ENCODE measurements at places on chromosomes 1 and 21.

GRCh38 chr1:116075990-116076389, 35.2 kb upstream of the MAB21L3 start:
- no peak for DNase-seq

- DNase-seq, result no peak
Measured at GRCh38 chr1:94246692-94247137, 9.3 kb upstream of the ARHGAP29 start.

GRCh38 chr1:114181356-114181755, 27.7 kb upstream of the SYT6 start:
- DNase-seq, result no peak

- DNase-seq, result no peak
Measured at GRCh38 chr1:245687152-245687635, 532.4 kb downstream of the KIF26B start.

DNA sequence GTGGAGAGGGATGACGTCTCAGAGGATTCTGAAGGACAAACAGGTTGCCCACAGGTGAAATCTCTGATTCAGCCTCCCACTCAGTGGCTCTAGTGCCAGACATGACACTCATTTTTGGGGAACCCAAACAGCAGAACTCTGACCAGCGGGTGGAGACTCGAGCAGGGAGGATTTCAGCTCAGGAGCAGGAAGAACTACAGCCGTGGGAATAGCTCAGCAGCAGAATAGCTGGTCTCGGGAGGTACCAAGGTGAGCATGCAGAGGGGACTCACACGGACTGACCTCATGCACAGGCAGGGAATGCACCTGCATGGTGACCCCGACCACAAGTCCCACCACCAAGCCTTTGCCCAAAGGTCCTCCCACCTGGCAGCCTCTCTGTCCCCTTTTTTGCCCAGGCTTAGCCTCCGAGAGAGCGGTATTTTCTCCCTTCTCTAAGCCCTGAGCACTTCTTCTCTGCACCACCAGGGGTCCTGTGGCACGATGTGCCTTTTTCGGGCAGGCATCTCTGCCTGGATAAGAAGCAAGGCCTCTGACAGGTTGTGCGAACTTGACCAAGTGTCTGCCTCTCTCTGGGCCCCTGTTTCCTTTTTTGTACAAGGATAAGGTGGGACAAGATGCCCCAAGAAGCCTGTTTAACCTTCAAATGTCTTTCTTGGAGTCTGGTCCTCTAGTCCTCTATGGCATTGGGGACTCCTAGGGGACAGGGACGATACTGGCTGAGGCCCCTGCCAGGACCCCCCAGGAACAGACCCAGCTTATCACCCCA, 8.8 kb upstream of the FGR start:
- no peak for DNase-seq

DNA sequence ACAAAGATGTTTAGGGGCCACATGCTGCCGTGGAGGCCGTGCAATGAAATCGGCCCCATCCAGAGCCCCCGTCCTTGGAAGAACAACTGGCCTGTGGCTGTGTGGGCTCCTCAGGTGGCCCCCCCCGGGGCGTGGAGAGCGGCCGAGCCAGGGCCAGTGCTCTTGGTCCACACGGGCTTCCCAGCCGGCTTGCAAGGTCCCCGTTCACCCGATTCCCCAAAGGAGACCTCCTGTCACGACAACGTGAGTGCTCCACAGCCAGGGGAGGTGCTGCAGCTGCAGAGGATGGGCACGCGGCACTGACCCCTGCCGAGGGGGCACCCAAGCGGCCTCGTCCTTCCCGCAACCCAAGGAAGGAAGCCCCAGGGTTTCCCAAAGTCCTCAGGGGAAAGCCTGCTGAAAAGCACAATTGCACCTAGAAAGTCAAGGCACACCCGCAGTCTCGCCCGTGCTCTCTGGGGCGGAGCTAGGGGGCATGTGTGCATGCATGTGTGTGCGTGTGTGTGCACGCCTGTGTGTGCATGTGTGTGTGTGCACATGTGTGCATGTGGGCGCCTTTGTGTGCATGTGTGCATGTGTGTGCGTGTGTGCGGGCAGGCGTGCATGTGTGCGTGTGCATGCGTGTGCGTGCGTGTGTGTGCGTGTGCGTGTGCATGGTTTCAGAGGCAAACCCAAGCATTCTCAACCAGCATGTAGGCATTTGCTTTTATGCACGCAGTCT, 48.2 kb downstream of the SLX9 start:
- DNase-seq, result no peak

- no peak for DNase-seq
Measured at GRCh38 chr21:31665397-31665796, 5.9 kb downstream of the SOD1 start.

GRCh38 chr1:165539908-165540307, 3.9 kb upstream of the LRRC52 start:
- DNase-seq, result no peak

- no peak for DNase-seq
Measured at GRCh38 chr21:30623362-30623761, 2.9 kb downstream of the KRTAP20-4 start.

- DNase-seq, result peak; percentile 47
Measured at GRCh38 chr21:38842079-38842478, 36.4 kb downstream of the ETS2 start.

GRCh38 chr21:37509802-37510393, 143.3 kb downstream of the DYRK1A start:
- DNase-seq, result no peak

DNA sequence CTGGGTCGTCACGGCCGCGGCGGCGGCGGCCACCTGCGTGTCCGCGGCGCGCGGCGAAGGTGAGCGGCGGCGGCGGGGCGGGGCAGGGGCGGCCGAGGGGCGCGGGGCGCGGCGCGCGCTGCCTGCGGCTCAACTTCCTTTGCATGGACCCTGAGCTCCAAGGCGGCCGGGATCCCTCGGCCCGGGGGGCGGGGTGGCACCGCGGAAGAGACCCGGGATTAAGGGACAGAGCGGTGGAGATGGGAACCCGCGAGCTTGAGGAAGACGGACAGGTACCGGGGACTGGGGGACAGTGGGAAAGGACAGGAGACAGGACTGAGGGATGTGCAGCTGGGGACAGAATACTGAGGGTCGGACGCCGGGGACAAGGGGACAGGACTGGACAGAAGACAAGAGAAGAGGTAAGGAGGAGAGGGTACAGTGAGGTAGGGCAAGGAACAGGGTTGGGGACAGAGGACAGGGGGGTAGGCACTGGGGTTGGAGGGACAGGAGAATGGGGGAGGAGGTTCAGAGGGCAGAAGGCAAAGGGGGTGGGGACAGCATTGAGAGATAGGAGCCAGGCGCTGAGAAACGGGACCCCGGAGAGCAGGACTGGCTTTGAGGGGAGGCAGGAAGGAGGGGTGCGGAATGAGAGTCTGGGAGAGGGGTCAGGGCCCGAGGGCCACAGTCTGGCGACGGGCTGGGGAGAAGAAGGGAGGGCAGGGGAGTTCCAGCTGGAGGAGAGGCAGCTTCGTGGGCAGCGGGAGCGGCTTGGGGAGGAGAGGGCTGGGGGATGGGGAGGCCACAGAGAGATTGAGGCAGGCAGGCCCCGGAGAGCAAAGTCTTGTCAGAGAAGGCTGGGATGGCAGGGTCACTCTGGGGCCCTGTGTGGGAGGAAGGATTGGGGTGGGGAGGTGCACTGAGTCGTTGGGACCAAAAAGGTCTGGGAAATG, 648 bp downstream of the EPHA8 start:
- no peak for DNase-seq

- DNase-seq, result no peak
Measured at GRCh38 chr21:45581322-45581712, 39.1 kb upstream of the SLC19A1 start.

DNA sequence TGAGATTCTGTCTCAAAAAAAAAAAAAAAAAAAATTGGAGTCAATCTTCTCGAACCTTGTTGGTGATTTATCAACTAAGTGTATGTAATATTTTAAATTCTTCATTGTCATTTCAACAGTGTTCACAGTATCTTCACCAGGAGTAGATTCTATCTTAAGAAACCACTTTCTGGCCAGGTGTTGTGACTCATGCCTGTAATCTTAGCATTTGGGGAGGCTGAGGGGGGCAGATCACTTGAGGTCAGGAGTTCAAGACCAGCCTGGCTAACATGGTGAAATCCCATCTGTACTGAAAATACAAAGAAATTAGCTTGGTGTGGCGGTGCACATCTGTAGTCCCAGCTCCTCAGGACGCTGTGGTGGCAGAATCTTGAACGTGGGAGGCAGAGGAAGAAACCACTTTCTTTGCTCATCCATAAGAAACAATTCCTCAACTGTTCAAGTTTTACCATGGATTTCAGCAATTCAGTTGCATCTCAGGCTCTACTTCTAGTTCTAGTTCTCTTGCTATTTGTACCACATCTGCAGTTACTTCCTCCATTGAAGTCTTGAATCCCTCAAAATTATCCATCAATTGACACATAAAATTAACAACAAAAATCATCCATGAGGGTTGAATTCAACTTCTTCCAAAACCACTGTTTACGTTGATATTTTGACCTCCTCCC, 30.4 kb upstream of the EYA3 start:
- no peak for DNase-seq
